ENCODE measurements at places on chromosomes 6 and 20. TPM values are rescaled to one million over a fixed set of nuclear protein-coding genes. Genes with fewer than 3 reads are reported as not detected.

DNA sequence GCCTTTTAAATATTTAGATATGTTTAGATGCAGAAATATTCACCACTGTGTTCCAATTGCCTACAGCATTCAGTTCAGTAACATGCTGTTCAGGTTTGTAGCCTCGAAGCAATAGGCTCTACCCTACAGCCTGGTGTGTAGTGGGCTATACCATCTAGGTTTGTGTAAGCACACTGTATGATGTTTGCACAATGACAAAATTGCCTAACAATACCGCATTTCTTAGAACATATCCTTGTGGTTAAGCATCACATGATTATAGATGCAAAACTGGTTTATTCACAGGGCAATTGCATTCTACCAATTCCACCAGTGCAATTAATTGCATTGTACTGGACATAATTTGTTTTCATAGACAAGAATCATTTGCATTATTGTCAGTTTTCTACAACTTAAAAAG lies 7.9 kb upstream of the SLC22A16 start:
- H3K36me3 ChIP-seq: peaks cover 1% of the 10 kb centered on the region
- no peaks in the 10 kb centered on the region for H3K4me1 ChIP-seq
- H3K4me3 ChIP-seq: no peak overlapping the region
- DNase-seq: no peak

SOX4 gene
- total RNA-seq: 293 TPM

PBOV1 gene
- total RNA-seq: not detected

DNA sequence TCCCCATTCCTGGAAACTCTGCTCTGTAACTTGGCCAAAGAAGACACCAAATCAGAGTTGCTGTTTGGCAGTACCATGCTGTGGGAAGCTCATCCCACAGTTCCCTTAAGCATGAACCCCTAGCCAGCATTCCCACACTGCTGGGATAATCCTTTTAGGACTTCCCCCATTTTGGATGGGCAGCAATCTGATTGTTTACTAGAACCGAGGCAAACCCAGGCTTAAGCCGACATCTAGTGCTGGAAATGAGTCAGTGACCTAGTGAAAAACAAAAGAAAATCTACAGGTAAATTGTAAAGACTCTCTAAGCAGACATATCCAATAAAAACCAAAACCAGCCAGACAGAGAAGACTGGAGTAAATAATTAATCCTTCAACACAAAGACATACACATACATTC lies 5.2 kb downstream of the DNAH8 start:
- H3K27me3 ChIP-seq: peaks cover 4% of the 10 kb centered on the region
- DNase-seq: no peak
- H3K4me3 ChIP-seq: no peak overlapping the region
- no peak overlapping the region for H3K27ac ChIP-seq

HM13 gene
- total RNA-seq: 211 TPM

NKX2-4 gene
- total RNA-seq: not detected

DNA sequence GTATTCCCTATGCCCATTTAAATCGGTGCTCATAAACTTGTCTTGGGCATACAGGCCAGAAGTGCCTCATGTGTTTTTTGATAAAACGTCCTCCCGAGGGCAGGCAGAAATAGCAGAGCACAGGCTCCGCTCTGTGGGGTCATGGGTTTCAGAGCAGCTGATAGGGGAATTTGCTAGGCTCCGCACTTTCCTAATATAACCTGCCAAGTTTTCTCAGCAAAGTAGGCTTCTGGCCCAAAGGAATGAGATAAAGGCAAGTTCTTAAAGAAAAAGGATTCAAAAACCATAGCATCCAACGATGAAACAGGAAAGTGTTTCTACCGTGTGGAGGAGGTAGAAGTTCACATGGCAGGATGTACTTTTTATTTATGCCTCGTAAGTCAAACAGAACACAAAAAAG lies 69.8 kb upstream of the RALGAPA2 start:
- no peak for DNase-seq
- H3K4me3 ChIP-seq: no peak overlapping the region
- H3K36me3 ChIP-seq: no peaks in the 10 kb centered on the region
- H3K27me3 ChIP-seq: no peaks in the 10 kb centered on the region

- peak overlapping the region; percentile 99 for H3K27ac ChIP-seq
- peaks cover 1% of the 10 kb centered on the region for H3K36me3 ChIP-seq
- H3K4me1 ChIP-seq: peaks cover 17% of the 10 kb centered on the region
- H3K4me3 ChIP-seq: peak overlapping the region; percentile 24
- H3K27me3 ChIP-seq: peaks cover 5% of the 10 kb centered on the region
Observed at GRCh38 chr6:170134031-170134470, 156.8 kb downstream of the DLL1 start.

GRCh38 chr20:19589787-19590362 lies 168.2 kb upstream of the RIN2 start:
- peaks cover 4% of the 10 kb centered on the region for H3K27me3 ChIP-seq
- no peaks in the 10 kb centered on the region for H3K4me1 ChIP-seq
- no peaks in the 10 kb centered on the region for H3K36me3 ChIP-seq
- no peak overlapping the region for H3K4me3 ChIP-seq
- no peak for DNase-seq
- H3K27ac ChIP-seq: no peak overlapping the region

HLA-DQA1 gene
- total RNA-seq: not detected

- no peaks in the 10 kb centered on the region for H3K4me1 ChIP-seq
- no peaks in the 10 kb centered on the region for H3K36me3 ChIP-seq
- H3K4me3 ChIP-seq: no peak overlapping the region
- no peak for DNase-seq
- no peaks in the 10 kb centered on the region for H3K27me3 ChIP-seq
Observed at GRCh38 chr6:94801344-94801743, 776.0 kb upstream of the MANEA start.
